KBM-7 (cell line): ENCODE measurements at places on chromosomes 5 and 9.

- no peak for DNase-seq
These were observed 70.6 kb downstream of the SPIN1 start for GRCh38 chr9:88458716-88459465.

DNA sequence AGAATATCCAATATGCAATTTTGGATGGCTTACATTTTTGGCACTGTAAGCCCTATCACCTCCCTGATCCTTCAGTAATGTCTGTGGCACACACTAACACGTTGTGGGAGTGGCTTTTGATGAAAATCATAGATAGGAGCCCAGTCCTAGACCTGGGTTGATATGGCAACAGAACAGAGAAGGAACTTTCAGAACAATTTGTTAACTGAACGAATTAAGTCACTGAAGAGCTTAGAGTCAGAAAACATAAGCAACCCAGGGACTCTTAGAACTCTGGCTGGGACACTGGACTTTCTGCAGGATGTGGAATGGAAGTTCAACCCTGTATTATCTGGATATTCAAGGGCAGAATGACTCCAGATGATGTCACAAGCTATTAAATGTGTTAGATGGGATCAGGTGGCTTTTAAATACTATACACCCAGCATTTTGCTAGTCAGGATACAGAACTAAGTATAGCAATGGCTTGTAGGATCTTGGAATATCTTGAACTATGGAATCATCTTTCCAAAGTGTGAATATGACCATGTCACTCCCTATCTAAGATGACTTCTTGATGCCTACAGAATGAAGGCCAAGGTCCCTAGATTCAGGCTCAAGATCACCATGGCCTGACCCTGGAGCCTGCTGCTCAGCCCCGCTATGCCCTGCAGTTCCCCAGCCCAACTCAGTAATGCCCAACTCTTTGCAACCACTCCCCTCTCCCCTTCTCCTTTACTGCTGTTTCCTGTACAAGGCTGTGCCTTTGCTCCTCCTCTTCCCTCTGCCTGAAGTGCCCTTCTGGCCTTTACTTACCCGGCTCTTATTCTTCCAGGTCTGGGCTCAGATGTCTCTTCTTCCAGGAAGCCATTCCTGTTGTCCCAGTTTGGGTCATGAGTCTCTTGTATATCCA is 42.8 kb downstream of the VLDLR start:
- no peak for DNase-seq

- no peak for DNase-seq
These were observed 80.6 kb downstream of the FEM1C start for GRCh38 chr5:115463983-115464382.

- DNase-seq: no peak
These were observed 48.9 kb downstream of the PAX5 start for GRCh38 chr9:36985061-36985768.

DNA sequence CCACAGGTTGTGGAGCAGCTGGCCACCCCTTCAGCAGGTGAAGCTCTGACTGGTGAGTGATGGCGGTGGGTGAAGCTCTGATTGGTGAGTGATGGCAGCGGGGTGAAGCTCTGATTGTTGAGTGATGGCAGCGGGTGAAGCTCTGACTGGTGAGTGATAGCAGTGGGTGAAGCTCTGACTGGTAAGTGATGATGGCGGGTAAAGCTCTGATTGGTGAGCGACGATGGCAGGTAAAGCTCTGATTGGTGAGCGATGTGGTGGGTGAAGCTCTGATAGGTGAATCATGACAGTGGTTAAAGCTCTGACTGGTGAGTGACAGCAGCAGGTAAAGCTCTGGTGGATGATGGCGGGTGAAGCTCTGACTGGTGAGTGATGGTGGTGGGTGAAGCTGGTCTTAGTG is 9.4 kb upstream of the ABO start:
- no peak for DNase-seq

- no peak for DNase-seq
These were observed 132.5 kb downstream of the MVB12B start for GRCh38 chr9:126459126-126459525.

DNA sequence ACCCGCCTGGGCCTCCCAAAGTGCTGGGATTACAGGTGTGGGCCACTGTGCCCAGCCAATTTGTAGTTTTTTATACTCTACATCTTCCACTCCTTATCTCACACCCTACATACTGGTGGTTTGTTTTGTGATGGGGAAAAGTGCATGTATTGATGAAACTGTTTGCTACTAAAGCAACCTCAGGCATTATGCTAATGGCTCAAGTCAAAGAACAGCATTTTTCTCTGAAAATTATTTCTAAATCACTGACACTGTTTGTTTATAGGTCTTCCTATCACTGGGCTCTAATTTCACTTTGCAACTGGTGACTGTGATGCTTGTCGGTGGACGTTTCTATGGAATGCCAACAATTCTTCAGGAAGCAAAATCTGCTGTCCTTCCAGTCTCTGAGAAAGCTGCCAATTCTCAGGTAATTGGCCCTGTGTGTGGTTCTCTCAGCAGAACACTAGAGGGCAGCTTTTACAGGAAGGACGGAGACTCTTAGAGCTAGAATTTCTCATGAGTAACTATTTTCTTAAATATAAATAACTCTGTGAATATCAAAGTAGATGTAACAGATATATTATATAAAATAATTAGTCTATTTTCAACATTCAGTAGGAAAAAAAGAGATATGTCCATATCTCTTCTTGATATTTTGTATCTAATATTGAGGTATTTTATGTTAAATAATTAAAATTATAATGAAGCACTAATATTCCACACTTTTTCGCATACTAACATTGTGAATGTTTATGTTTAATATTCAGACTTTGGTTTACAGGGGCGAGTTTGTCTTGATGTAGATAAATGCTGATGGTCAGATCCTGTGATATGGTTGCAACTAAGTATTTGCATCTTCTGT is 244.1 kb downstream of the ADGRV1 start:
- peak; percentile 38 for DNase-seq

DNA sequence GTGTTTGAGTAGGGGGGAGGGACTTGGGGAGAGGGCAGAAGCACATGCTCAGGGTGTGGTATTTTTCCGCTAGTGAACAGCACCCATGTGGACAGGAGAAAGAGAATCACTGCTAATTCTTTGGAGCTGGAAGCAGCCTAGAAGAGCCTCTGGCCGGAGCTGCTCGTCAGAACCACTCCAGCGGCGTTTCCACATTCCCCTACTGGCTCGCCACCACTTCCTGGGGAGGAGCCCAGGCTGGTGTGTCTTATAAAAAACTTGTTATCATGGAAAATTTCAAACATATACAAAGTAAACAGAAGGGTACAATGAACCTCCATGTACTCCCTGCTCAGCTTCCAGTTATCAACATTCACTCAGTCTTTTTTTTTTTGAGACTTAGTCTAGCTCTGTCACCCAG is 26.7 kb downstream of the LHX2 start:
- no peak for DNase-seq

DNA sequence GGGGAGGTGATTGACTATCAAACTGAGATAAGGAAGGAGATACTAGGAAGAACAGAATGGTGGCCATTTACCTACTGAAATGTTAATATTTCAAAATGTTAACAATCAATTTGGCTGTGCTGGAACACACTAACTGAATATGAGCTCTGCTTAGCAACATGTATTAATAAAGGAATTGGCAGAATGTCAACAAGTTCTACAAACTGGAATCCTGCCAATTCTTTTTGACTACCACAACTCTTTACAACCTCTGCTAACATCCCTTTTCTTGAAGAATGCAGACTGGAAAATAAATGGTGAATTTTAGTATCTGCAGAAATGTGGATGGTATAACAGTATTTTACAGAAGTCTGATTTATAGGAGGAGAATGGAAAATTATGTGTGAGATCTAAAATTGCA is 446.4 kb downstream of the ISL1 start:
- DNase-seq: no peak

DNA sequence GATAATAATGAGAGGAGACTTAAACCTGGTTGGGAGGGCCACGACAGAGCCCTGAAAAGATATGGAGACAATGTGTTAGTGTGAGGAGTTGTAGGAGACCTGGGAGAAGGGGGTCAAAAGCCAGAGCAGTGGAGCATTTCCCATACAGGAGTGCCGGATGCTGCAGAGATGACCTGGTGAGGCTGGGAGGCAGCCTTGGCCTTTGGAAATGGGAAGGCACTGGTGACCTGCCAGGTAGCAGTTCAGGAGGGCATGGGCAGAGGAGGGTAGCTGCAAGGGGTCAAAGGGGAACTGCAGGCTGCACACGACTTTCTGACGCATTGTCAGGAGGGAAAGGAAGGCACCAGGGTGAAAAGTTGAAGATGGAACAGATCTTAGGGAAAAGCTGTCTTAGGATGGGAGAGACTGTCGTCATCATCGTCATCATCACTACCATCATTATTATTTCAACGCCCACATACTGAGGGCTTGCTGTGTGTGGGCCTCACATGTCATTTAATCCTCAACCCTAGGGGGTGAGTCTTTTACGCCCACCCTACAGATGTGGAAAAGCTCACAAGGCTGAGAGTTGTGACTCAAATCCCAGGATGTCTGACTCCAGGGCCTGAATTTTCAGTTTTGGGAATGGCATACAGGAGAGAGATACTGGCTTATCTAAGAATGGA is 13.3 kb downstream of the ARAP3 start:
- no peak for DNase-seq

GRCh38 chr5:172713113-172713808 is 57.7 kb downstream of the DUSP1 start:
- DNase-seq: peak; percentile 47

- no peak for DNase-seq
These were observed 362.9 kb downstream of the ADGRV1 start for GRCh38 chr5:90921418-90921973.

- no peak for DNase-seq
These were observed 82.5 kb upstream of the HMHB1 start for GRCh38 chr5:143729334-143729946.

DNA sequence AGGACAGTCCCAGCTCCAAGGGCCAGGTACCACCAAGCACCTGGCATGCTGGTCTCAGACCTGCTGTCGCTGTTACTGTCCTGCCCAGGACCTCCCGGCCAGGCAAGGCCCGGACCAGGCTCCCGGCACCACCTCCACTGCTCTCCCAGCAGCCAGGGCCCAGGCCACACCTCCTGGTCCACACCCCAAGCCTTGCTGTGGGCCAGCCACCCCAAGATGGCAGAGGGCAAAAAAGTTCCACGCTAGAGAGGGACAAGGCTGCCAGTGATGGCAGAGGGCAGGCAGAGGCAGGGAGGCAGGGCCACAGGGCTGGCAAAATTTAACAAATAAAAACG is 1.1 kb downstream of the DNLZ start:
- no peak for DNase-seq

GRCh38 chr9:110351009-110351467 is 13.4 kb upstream of the TXNDC8 start:
- DNase-seq: no peak

- DNase-seq: no peak
These were observed 15.2 kb upstream of the OSMR start for GRCh38 chr5:38830521-38831051.

GRCh38 chr5:8714861-8715260 is 831.0 kb downstream of the SEMA5A start:
- DNase-seq: no peak

DNA sequence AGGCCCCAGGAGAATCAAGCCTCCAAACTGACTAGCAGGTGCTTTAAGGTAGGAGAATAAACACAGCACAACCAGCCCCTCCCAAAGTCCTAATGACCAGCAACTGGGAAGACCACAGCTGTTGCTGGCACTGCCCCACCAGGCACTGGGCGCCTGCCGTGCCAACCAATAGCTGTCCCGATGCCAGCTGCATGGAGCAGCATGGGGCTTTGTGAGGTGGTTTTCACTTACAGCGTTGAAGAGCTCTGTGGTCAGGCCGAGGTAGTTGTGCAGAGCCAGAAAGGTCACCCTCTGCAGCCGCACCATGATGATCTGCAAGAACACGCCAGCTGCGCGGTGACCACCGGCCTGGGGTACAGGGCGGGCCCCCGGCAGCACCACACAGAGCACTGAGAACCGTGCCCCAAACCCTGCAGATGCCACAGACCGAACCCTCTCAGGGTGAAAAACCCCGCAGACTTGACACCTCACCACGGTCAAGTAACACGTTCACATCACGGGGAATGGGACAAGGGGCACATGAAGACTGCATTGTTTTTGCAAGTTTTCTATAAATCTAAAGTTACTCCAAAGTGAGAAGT is 28.7 kb downstream of the PNPLA7 start:
- DNase-seq: no peak

- no peak for DNase-seq
These were observed 33.4 kb downstream of the RXRA start for GRCh38 chr9:134359493-134360179.

DNA sequence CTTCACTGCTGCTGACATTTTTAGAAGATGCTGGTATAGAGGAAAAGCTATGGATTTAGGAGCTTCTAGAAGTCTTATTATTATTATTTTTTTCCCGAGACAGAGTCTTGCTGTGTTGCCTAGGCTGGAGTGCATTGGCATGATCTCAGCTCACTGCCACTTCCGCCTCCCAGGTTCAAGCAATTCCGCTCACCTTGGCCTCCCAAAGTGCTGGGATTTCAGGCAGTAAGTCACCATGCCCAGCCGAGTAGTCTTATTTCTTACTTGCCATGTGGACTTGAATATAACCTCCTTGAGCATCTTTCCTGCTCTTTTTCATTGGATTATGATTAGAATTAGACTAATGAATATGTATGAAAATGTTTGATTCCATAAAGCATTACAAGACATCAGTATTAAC is 119.5 kb downstream of the NR3C1 start:
- DNase-seq: no peak

DNA sequence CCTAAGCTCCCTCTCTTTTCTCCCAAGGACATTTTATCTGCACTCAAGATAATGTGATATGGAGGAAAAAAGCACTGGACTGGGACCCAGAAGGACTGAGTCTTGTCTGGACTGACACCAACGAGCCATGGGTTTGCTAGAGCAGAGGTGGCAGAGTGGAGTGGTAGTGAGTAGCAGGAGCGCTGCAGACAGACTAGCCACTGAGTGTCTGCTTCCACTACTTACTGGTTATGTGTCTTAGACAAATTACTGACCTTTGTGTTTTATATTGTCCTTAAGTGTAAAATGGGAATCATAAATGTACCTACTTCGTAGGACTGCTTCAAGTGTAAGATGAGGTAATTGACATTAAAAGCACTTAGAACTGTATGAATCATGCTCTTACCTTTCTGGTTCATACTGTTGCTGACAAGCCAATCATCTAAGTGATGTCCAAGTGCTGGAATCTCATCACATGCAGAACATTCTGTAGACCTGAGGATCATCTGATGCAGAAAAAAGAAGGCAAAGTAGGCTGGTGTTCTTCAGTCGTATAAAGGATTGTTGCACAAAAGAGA is 12.5 kb upstream of the PRLR start:
- DNase-seq: no peak

DNA sequence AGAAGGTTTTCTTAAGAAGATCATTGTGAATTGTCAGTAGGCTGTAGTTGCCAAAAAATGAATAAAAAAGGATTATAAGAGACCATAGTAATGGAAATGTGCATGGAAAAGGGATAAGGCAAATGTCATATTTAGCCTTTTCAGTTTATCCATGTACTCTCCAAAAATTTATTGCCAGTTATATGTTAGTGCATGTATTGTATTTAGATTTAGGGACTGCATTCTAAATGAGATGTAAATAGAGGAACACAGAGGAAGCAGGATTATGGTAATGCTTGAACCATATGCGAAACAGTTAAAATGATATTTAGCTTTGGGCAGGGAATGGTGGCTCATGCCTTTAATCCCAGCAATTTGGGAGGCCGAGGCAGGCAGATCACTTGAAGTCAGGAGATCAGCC is 33.0 kb downstream of the DDX46 start:
- no peak for DNase-seq

- DNase-seq: no peak
These were observed 416.6 kb downstream of the PLK2 start for GRCh38 chr5:58043032-58043945.
